Pulmonary artery endothelial cell (primary cell): ENCODE measurements at places on chromosomes 6 and 20. TPM values are rescaled to one million over a fixed set of nuclear protein-coding genes. Genes with fewer than 3 reads are reported as not detected.

Gene SLC52A3
- not detected in 2 replicates for total RNA-seq

- no peak for DNase-seq
These were observed 134.5 kb downstream of the AKAP7 start for GRCh38 chr6:131269565-131270391.

Gene KHDC1L
- not detected in 2 replicates for total RNA-seq

DNA sequence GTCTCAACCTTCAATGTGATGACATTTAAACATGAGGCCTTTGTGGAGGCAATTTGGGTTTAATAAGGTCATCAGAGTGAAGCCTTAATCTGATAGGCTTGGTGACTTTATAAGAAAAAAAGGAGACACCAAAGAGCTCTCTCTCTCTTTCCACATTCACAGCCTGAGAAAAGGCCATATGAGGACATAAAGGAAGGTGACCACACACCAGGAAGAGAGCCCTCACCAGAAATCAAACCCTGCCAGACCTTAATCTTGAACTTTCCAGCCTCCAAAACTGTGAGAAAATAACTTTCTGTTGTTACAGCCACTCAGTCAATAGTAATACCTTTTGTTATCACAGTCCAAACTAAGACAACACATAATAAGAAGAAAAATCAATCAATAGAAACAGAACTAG, 47.7 kb downstream of the COL12A1 start:
- no peak for DNase-seq

DNA sequence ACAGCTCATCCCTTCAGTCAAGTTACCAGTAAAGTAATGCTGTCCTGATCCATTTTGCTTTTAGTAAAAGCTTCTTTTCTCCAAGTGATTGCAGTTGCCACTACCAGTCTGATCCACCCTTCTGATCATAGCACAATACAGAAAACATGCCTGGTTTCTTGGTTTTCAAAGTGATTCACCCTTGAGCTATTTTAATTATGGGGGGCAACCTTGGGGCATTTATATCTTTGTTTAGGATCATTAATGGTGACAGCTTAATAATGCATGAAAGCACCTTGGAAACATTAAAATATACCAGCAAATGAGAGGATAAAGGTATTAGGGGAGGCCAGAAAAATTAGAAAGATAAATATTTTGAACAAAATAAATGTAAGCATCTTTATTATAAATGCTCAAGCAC, 38.4 kb downstream of the LRRC1 start:
- DNase-seq, result no peak

GRCh38 chr6:134491477-134491876, 173.6 kb upstream of the SGK1 start:
- DNase-seq, result no peak

- DNase-seq, result no peak
These were observed 495.1 kb downstream of the NKAIN2 start for GRCh38 chr6:124298730-124299129.

DNA sequence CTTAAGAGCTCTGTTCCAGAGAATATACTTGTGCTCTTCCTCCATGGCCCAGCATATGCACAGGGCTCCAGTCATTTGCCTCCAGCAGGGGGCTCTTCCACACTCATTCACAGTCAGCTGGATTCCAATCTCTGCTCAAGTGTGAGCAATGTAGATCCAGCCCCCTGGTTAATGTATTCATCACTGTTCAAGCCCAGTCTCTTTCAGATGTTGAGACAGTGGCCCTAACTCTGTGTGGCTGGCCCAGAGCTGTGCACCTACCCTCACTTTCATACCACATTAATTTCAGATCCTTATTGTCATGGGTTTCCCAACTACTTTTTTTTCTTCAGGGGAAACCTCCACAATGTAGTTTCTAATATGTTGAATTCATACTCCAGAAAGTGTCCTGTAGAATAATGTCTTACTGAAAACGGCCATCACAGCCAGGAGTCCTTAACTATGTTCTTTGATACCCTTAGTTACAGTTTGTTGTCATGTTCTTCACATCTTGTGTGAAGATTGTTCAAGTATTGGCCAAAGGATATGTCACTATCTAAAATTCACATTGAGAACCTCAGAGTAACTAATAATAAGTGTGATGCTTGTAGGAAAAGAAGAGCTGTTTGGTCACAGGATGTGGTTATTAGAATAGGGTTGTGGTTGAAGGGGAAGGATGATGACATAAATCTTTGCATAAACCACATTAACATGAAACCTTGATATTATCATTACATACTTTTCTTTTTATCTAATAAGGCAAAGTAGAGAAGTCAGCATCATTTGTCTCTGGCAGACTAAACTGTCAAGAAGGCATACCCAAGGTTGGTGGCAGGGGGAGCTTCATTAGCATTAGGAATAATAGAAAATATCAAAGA, 14.4 kb upstream of the HLA-DQA1 start:
- DNase-seq, result peak; percentile 8

Gene KIAA1755
- total RNA-seq, result 0.07 TPM in 2 replicates

Gene VSX1
- not detected in 2 replicates for total RNA-seq

DNA sequence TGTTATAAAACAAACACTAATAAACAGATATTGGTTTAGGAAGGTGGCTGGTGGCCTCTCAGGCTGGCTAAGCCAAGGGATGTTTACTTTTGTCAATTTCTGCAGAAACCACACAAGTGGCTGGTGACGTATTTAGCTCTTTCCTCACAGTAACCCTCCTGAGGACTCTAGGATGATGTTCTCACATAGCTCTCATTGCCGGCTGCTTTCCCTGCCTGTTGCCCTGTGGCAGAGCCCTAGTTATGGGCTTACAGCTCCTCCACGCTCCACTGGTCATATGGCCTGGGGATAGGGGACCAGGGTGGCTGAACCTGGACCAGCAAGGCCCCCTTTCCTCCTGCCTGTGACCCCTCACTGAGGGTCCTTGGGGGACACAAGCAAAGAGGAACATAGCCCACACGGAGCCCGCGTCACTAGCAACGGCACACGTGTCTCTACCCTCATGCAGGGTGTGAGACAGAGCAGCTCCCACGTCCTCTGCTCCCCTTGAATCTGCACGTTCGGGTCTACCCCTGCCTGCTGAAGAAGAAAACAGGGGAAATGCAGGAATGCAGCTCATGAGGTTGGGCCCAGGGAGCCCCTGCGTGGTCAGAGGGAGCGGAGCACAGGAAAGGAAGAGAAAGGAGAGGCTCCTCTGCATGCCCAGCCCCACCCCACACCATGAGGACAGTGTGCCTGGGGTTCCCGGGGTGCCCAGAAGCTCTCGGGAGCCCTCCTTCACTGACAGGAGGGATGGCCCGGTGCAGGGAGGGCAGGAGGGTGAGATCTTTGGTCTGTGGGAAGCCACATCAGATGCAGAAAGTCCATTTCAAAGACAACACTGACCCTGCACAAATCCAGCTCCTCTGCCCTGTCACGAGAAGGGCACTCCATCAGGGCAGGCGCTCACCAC, 13.9 kb downstream of the RAMACL start:
- DNase-seq, result no peak

DNA sequence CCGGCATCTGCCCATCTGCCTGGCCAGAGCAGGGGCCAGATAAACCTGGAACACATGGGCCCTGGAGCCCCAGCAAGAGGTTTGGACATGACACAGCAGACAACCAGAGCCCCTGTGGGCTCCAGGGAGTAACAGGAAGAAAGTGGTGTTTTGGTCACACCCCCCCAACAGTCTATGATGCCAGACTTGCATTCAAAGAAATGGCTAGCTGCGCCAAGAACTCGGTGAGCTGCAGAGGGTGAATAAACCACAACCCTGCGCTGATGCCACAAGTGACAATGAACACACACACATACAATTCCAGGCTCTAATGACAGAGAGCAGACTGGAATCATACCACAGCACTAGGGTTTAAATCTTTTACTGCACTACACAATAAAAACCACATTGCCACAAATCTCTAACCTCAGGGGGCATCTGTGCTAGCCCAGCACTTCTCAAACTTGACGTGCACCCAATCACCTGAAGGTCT, 34.0 kb downstream of the TRERF1 start:
- no peak for DNase-seq

DNA sequence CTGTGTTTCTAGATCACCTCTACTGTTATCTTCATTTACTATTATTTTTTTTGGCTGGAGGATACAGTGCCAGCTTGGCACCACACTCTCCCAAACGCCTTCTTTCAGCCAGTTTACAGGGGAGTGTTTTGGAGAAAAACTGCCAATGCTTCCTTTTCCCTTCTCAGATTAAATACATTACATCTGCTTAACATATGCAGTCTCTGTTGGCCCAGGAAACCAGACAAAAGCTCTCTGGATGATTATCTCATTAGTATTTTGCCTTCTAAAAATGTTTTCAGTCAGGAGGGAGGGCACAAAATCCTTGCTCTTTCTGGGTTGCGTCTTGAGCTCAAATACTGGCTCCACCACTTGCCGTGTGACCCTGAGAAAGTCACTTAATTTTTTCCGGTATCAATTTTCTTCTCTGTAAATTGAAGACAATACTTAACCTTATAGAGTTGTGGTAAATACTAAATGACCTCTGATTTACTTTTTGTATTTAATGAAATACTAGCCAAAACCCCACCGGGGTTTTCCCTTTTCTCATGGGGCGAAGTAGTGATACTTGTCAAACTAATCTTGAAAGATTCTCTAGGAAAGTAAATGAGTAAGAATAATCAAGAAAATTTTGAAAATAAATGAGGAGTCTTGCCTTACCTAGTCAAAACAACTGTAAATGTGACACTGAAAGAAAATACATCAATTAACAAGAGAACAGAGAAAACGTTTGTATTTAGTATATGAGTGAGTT, 146.2 kb downstream of the MMS22L start:
- DNase-seq, result no peak

DNA sequence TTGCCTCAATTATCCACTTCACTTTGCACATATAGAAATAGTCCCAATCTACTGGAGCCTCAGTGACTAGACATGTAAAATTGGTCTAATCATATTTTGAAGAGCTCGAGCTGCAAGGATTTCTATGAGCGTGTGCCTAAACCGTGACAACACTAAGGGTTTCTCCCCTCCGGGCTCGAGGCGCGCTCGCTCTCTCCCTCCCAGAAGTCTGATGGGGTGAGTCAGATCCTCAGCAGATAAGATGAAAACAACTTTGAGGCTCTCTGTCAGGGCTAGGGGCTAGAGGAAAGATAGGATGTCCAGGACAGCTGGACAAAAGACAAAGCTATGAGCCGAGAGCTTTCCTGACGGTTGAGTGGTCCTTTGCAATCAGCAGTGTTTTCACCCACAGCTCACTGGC, 16.8 kb downstream of the GNAS-AS1 start:
- no peak for DNase-seq

Gene CDS2
- total RNA-seq, result 34.2 and 58.8 TPM in 2 replicates

Gene SLPI
- total RNA-seq, result 0.18 TPM in 1 of 2 replicates, not detected in the other

Gene KATNA1
- total RNA-seq, result 27.0 and 27.2 TPM in 2 replicates

DNA sequence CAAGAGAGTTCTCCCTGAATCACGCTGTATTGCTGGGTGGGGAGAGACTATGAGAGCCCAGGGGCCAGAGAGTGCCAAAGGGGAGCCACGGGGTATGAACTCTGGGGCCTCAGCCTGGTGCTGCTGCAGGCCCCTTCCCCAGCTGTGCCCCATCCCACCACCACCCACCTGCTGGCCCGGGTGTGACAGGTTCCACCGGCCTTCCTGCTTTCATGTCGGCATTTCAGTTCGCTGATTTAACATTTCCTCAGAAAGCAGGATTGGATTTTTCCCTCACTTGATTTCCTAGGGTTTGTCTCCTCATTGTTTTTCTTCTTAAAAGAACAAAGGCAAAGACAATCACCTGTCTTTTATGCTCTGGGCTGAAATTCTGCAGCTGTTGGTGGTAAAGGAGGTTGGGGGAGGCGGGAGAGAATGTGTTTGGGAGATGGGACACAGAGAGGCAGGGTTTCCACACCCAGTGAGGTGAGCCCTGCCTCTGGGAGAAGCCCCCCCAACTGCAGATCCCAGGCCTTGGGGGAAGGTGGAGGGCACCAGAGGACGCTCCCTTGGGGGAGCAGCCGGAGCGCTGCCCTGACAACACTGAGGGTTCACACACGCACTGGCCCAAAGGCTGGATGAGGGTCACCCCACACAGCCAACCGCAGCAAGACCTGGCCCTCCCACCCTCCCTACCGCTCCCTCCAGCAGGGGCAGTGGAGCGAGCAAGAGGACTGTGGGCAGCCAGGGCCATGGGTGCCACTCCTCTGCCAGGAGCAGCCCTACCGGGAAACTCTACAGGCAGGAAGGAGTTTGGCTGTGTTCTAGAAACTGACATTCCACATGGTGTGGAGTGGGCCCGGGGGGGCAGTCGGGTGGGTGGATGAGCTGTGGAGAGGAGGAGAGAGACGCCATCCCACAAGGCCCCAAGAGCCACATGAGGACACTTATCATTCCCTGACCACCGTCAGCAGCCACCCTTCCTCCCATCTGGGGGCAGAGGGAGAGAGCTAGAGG, 10.5 kb upstream of the MLN start:
- DNase-seq, result no peak

DNA sequence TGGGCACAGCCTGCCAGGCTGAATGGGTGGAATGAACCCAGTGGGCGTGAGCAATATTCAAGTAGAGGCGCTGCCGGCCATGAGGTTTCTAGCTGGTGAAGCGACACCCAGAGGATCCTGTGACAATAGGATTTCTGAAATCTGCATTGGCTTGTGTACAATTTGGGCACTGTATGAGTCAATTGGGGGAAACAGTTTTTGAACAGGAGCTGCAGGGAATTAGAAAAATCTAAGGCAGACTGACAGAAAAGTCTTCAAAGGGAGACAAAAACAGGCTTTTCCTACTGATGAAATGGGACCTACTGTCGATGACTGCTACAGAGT, 148.8 kb upstream of the PROKR2 start:
- DNase-seq, result no peak

Gene SLC22A16
- not detected in 2 replicates for total RNA-seq

Gene MED23
- 30.3 and 37.4 TPM in 2 replicates for total RNA-seq

Gene EYA4
- total RNA-seq, result 0.07 TPM in 1 of 2 replicates, not detected in the other

- DNase-seq, result no peak
These were observed 39.3 kb downstream of the KLHL32 start for GRCh38 chr6:96963809-96964208.

DNA sequence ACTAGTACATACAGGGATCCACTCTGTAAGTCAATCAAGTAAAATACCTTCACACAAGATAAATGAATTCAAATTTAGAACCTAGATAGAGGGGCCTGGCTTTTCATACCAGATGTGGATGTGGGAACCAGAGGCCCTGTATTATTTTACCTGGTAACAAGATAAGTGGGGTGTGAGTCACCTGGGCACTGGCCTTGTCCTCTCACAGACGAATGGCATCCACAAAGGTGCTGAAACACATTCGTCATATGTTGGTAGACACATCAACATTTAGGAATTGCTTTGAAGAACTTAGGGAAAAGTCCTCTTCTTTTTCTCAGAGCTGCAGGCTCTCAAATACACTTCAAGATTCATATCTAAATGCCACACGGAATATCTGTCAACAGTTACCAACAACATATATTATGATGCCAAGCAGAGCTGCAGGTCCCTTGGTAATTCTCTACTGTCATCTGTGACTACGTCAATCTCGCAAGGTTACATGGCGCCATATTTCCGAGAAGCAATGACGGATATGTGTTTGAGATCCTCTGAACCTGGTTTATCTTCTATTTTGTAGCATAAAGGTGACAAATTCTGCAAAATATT, 618.6 kb downstream of the EPM2A start:
- DNase-seq, result no peak

Gene PAX1
- total RNA-seq, result not detected in 2 replicates

- DNase-seq, result no peak
These were observed 2.6 kb downstream of the EPHA7 start for GRCh38 chr6:93416571-93417420.

Gene NKAIN2
- not detected in 2 replicates for total RNA-seq

GRCh38 chr6:20589266-20589665, 55.0 kb downstream of the CDKAL1 start:
- DNase-seq, result peak; percentile 5
